ENCODE measurements at places on chromosomes 3 and 15.

DNA sequence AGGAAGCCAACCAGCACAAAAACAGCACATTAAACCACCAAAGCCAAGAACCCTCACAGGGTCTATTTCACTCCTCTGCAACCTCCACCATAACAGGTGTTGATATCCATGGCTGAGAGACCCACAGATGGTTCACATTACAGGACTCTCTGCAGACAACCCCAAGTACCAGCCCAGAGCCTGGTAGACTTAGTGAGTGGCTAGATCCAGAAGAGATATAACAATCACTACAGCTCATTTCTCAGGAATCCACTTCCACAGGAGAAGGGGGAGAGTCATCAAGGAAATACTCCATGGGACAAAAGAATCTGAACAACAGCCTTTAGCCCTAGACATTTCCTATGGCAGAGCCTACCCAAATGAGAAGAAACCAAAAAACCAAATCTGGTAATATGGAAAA is 168.1 kb upstream of the CD96 start:
- DNase-seq, result no peak

- DNase-seq, result no peak
Observed at GRCh38 chr3:81838457-81838856, 77.0 kb upstream of the GBE1 start.

- DNase-seq, result no peak
Observed at GRCh38 chr15:32774022-32774421, 56.2 kb downstream of the GREM1 start.

DNA sequence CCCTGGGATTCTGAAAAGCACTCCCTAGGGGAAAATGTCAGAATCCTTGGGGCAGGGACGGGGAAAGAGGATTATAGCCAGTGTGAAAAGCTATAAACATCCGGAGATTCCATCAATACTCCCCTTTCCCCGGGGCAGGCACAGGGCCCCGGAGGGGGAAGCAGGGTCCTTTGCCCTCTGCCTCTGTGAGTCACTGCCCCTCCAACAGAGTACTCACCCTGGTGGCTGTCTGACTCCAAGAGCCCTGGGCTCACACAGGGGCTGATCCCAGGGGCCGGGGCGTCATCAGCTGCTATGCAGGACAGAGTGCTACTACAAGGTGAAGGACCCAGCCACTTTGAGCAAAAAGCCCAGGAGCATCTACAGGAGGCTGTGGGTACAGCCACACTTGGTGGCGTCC is 133.0 kb upstream of the PRR20G start:
- no peak for DNase-seq

GRCh38 chr3:2862366-2862765 is 247.8 kb downstream of the IL5RA start:
- no peak for DNase-seq

DNA sequence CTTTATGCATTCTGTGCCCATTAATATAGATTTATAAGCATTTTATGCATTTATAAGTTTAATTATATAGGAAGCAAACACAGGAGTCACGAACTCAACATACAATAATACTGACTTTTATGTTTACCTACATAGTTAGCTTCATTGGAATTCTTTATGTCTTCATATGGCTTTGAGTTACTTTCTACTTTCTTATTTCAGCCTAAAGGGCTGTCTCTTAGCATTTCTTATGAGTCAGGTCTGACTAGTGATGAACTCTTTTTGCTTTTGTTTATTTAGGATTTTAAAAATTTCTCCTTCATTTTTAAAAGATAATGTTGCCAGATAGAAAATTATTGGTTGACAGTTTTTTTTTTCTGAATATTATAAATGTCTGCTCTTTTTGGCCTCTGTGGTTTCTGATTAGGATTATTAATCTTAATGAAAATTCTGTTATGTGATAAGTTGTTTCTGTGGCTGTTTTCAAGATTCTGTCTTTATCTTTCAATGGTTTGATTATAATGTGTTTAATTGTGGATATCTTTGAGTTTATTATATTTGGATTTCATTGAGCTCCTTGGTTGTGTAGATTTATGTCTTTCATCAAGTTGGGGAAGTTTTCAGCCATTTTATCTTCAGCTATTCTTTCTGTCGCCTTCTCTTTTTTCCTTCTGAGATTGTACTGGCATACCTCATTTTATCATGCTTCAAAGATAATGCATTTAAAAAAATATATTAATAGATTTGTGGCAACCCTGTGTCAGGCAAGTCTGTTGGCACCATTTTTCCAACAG is 54.3 kb downstream of the ATP2C1 start:
- DNase-seq, result no peak

GRCh38 chr3:45506084-45506483 is 88.5 kb upstream of the LIMD1 start:
- DNase-seq, result no peak

- DNase-seq, result peak; percentile 71
Observed at GRCh38 chr3:57110798-57111197, 50.3 kb downstream of the SPATA12 start.

DNA sequence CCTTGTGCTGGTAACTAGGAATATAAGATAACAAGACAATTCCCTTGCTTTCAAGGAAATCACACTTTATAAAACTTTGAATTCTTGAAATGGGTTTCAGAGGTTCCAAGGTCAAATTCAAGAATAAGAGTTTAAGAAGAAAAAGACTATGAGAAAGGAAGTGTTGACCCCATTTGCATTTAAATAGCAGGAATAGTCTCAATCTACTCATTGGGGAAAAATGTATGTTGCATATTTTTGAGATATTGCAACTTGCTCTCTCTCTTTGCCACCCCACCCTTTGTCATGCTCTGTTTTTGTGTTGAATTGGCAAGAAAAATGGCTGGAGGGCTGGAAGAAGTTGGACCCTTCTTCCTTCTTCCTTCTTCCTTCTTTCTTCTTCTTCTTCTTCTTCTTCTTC is 699.2 kb downstream of the TUSC7 start:
- DNase-seq, result no peak

GRCh38 chr15:99087405-99087943 is 17.4 kb upstream of the SYNM start:
- DNase-seq, result no peak

DNA sequence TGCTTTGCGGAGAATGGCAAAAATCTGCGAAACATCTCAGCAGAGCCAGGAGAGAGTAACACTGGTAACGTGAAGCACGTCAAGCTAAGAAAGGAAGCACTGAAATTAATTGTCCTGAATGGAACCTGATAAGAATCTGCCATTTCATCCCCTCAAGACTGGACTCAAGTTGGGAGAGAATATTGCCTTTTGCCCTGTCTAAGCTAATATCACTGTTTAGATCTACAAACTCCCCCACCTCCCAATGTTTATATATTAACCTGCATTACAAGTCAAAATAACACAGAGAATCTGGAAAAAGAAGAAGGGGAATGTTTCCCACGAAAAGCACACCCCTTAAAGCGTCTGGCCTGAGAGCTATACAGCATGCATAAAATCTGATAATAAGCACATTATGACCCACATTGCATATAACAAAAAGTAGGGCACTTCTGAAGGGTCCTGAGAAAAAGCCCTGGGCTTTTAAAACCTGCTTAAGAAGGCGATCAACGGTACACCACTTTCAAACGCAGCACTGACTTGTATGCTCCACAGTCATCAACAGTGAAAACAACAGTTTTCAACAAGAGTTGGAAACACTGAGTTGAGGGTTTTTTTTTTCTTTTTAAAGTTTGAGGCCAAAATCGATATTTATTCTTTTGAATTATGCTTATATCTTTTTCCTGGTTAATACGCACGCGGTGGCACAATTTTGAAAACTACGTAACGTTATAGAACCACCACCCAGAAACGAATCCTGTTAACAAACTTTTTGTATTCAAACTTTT is 1.4 kb upstream of the KAT2B start:
- DNase-seq, result no peak

- no peak for DNase-seq
Observed at GRCh38 chr3:108509263-108509662, 1.1 kb downstream of the MYH15 start.

DNA sequence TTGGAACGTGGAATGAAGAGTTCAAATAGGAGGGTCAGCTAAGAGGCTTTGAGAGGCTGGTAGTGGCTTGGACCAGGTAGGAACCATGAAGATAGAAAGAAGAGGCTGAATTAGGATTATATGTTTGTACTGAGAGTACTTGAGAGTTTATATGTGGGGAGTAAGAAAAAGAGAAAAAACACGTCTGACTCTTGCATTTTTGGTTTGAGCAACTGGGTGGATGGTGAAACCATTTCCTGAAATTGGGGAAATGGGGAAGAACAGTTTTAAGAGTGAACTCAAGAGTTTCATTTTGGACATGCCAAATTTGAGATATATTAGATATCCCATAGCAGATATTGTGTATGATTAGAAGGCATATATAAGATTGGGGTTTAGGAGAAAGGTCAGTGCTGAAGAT is 92.9 kb upstream of the TNIK start:
- DNase-seq, result no peak

- no peak for DNase-seq
Observed at GRCh38 chr3:31813197-31813596, 167.9 kb downstream of the OSBPL10 start.

DNA sequence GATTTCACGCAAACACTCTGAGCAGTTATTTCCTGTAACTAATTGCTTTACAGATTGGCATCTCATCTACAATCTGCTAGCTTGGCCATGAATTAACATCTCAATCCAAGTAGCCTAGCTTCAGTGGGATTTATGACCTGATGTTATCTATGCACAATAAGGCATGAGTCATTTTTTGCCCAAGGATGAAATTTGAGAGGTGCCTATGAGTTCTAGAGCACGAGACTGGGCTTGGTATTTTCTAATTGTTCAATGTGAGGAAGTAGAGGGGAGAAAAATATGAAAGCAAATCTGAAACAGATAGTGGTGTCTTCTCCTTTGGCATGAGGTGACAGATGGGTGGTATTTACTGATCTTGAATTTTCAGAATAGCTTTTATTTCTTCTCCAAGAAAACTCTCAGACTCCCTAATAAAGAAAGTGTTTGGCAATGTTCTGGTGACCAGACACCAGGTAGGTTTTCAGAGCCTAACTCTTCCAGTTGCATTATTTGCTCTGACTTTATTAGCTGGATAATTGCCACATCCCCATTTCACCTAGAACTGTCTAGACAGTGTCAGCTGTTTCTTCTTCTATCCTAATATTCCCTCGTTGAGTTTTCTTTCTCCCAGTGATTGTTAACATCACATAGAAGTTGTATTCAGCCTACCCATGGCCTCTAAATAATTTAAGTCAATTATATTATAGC is 301.0 kb upstream of the UMPS start:
- DNase-seq, result no peak

- no peak for DNase-seq
Observed at GRCh38 chr3:73658227-73658626, 33.5 kb upstream of the PDZRN3 start.

- no peak for DNase-seq
Observed at GRCh38 chr3:148735597-148735996, 37.9 kb downstream of the AGTR1 start.

DNA sequence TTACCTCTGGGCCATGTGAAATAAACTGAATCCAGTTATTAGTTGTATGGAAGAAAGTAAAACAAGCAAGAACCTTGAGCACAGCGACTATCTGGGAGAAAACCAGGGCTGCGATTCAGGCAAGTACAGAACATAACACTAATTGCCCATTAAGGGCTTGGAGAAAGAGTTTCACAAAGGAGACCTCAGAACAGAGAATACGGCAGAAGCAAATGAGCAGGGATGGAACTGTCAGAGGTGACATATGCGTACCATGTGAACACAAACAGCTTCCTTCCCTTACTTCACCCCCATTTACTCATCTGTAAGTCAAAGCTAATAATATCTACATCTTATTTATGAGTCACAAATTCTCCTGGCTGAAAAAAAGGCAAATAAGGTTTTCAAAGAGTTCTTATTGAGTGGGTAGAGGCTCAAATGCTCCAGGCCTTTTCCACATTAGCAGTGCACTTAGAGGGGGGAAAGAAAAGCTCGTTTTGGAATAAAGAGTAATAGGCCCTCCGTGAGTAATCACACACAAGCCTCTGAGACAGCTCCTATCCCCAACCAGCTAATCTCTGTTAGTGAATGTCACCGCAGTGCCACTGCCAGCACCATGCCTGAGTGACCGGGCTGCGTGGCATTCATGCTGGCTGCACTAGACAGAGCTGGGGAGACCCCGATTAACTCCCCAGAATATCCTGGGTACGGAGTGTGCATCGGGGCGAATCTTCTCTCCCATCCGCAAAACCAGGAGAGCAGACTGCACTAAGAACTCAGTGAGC is 2.6 kb downstream of the PCSK6 start:
- no peak for DNase-seq

GRCh38 chr3:12773030-12773709 is 14.1 kb upstream of the TMEM40 start:
- DNase-seq, result no peak

- DNase-seq, result no peak
Observed at GRCh38 chr15:66847565-66847991, 145.5 kb downstream of the SMAD6 start.

DNA sequence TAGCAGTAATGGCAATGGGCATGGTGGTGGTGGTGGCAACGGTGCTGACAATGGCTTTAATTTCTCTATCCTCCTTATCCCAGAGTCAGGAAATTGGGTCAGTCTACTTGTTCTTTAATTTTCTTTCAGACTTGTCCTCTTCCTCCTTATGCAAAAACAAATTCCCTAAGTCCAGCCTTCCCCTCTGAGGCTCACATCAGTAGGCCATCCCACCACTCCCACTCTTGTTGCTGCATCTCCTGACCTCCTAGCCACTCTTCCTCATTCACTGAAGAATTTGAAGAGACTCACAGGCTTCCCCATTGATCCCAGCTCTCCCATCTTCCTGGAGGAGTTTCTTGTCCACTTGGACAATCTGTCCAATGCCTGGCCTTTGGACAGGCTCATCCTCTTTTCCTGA is 19.9 kb downstream of the DNAJB8 start:
- no peak for DNase-seq

GRCh38 chr3:123110282-123110975 is 43.6 kb downstream of the PDIA5 start:
- peak; percentile 38 for DNase-seq

- peak; percentile 14 for DNase-seq
Observed at GRCh38 chr3:62454916-62455315, 81.6 kb upstream of the FEZF2 start.

- DNase-seq, result no peak
Observed at GRCh38 chr3:57706462-57706861, 13.6 kb upstream of the DENND6A start.

GRCh38 chr15:73986055-73986775 is 5.9 kb downstream of the STOML1 start:
- no peak for DNase-seq

GRCh38 chr3:172666181-172666872 is 44.5 kb downstream of the NCEH1 start:
- DNase-seq, result no peak

- no peak for DNase-seq
Observed at GRCh38 chr3:40254491-40254890, 55.0 kb upstream of the EIF1B start.

- DNase-seq, result no peak
Observed at GRCh38 chr15:93683651-93684050, 547.7 kb upstream of the MCTP2 start.

GRCh38 chr15:25173241-25174028 is 218.6 kb downstream of the SNRPN start:
- DNase-seq, result no peak

- no peak for DNase-seq
Observed at GRCh38 chr3:127940116-127940515, 25.1 kb downstream of the KBTBD12 start.

- DNase-seq, result no peak
Observed at GRCh38 chr3:169998668-169999131, 32.1 kb downstream of the SEC62 start.

- no peak for DNase-seq
Observed at GRCh38 chr3:17077606-17078005, 192.9 kb downstream of the PLCL2 start.
